ENCODE measurements at places on chromosomes 5 and 9.

- DNase-seq: no peak
Measured at GRCh38 chr9:68418259-68418845, 61.9 kb downstream of the PGM5 start.

GRCh38 chr9:83596899-83597504, 25.9 kb upstream of the IDNK start:
- DNase-seq: peak; percentile 15

GRCh38 chr5:119439140-119439631, 13.1 kb upstream of the HSD17B4 start:
- no peak for DNase-seq

DNA sequence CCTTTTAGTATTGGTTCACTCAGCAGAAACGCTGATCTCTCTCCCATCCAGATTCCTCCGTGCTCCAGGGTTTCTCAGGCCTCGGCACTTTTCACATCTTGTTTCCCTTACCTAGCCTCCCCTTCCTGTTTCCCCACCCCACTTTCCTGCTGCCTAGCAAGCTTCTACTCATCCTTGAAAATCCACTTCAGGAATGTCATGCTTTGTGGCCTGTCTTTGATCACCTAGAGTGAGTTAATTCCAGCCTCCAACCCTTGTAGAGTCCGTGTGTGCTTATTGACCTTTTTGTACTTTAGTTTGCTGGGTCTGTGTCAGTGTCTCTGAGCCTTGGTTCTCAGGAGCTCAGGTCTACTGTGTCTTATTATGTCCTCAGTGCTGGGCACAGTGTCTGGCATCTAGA, 116.6 kb downstream of the AOPEP start:
- DNase-seq: no peak

DNA sequence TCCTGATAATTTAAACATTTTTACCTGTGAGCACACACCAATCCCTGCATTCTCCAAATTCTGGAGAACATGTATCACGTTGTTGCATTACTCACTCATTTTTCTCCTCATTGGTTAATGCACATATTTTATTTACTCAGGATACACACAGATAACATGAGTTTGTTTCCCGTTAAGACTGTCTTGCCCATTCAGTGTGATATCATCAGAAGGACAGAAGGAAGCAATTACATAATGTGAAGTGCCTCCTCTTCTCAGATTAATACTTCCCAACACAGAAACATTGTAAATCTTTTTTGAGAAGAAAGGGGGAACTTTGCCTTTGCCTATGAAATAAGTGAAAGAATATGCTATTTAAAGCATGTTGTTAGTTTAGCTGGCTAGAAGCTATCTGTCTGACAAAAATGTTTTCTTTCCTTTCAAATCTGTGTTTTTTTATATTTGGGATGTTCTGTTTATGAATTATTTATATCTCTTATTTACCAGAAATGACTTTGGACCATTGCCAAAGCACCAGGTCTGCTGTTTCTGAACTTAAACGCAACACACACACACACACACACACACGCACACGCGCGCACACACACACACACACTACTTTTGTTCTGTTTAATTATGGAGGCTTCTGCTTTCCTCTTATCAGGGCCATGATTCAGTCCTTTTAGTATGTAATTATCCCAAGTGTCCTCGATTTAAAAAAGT, 186.5 kb downstream of the CHSY3 start:
- DNase-seq: no peak

GRCh38 chr5:19865336-19866089, 122.5 kb downstream of the CDH18 start:
- DNase-seq: no peak

GRCh38 chr5:118705959-118706667, 282.2 kb downstream of the DTWD2 start:
- no peak for DNase-seq

DNA sequence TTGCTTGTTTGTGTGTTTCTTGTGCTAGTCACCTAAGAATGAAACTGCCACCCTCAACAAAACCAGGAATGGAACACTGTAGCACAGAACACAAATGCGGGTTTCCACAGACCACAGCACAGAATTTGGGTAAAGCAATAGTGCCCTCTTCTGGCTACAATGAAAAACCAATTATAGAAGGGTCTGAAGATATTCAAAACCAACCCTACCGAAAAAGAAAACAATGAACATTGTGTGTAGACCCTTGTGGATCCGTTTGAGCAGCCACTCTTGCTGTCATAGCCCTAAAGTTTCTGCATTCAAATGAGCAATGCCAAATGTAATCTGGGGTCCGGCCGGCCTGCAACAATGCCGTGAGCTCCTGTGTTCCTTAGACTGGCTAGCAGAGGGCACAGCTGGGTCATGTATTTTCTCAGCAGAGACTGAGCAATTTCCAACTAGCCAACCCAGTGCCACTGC, 8.3 kb upstream of the ENC1 start:
- DNase-seq: peak; percentile 34

GRCh38 chr5:158769696-158770095, 330.0 kb downstream of the EBF1 start:
- DNase-seq: no peak

DNA sequence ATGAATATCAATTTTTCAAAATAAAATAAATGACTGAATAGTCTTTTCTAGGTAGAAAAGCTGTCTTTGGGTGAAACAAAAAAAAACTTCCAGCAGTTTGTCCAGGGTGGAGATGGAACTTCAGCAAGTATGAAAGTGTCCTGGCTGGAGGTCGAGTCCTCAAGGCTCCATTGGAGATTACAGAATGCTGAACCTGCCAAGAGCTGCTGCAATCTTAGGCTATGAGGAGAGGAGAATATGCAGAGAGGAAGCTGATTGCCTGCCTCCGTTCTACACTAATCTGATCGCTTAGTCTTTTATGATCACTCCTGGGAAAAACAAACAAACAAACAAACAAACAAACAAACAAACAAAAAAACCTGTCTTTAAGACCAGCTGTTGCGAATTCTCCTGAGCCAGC, 50.6 kb downstream of the NREP start:
- no peak for DNase-seq

GRCh38 chr5:58937031-58937681, 354.3 kb downstream of the RAB3C start:
- no peak for DNase-seq

DNA sequence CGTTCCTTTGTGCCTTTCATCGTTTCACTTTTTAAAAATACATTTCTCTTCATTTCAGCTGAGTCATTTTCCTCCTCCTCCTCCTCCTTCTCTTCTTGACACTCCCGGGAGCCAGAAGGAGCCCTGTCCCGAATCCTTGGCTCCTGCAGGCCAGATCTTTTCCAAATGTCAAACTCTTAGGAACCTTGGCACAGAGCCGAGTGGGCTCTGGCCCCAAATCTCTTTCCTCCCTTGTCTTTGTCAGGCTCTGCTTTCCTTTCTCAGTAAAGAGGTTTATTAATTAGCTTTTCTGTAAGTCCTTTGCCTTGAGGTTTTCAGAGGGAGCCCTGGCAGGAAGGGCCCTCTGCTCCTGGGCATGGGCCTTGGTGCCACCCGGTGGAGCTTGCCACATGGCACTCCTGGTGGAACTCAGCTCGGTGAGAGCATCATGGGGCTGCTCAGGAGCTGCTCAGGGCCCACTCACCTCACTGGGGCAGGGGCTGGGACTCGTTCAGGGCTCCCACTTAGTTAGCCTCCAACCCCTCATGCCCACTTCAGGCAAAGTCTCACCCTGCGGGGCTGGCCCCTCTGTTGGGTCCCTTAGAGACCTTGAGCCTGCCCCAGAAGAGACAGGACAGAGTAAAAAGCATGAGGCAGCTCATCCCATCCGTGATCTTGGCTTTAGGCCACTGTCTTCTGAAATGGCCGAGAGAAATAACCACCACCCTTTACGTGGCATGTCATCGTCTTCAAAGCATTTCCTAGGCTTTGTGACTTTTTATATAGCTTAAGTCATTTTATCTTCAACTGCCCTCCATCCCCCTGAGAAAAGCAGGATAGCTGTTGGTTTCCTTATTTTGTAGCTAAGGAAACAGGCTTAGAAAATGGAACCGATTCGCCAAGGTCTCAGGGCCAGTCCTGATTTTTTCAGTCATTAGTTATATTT, 17.1 kb downstream of the STC2 start:
- no peak for DNase-seq

GRCh38 chr9:68473790-68474189, 66.9 kb downstream of the TMEM252 start:
- no peak for DNase-seq

DNA sequence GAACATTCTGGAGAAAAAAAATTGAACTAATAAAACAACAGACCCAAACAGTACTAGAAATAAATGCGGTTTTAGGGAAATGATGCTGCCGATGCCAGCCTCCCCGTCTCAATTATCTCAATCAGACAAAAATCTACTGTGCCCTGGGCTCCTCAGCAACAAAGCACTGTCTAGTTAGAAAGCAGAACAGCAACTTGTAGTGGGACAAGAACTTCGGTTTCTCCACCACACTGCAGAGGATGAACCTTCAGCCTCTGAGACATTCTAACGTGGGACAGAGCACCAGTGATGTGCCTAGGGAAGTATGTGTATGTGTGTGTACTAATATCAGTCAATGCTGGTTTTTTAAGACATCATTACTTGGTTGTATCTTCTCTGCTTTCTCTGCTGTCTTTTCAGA, 11.1 kb upstream of the CAST start:
- no peak for DNase-seq

GRCh38 chr9:32706725-32707100, 71.2 kb upstream of the TAF1L start:
- DNase-seq: no peak

DNA sequence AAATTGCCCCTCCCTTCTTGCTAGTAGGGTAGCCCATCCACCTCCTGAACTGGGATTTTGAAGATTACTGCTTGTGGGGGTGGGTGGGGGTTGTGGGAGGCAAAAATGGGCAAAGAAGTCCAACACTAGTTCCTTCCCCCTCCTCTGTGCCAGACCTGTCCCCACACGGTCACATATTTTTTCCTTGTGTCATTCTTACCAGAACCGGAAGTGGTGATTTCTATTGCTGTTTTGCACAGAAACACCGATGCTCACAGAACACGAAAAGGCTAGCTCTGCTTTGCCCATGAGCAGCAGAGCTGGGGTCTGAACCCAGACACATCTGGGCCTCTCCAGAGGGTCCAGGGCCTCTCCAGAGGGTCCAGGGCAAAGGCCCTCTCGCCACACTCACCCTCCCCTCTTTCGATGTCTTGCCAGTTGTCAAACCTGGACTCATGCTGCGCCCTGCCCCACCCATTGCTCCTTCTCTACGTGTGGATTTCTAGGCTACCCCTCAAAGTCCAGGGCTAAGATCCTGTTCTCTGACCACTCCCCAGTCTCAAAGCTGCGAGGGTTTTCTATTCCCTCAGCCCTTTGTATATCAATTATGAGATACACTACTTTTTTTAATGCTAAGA, 264.4 kb upstream of the MSX2 start:
- no peak for DNase-seq

- DNase-seq: no peak
Measured at GRCh38 chr9:80932947-80933780, 756.2 kb downstream of the TLE1 start.

All from CD4-positive, alpha-beta T cell treated with Interleukin-4 for 1 hour (primary cell).